ENCODE measurements at places on chromosomes 3 and 15.

DNA sequence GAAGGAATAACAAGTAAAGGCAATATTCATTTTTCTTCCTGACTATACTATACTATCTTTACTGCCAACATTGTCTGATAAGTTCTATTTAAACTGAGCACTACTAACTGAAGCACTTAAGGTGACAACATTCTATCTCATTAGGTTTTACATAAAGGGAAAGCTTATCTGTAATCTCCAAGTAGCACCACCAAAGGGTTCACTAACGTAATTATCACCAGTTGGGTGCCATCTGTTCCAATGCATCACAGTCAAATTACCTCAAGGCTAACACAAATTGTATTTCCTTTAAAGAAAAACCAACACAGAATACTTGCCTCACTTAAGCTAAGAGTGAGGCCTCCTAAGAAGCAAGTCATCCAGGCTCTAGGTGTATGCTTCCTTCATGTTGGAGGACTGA, 453.8 kb downstream of the RAP2B start:
- no peak for DNase-seq

DNA sequence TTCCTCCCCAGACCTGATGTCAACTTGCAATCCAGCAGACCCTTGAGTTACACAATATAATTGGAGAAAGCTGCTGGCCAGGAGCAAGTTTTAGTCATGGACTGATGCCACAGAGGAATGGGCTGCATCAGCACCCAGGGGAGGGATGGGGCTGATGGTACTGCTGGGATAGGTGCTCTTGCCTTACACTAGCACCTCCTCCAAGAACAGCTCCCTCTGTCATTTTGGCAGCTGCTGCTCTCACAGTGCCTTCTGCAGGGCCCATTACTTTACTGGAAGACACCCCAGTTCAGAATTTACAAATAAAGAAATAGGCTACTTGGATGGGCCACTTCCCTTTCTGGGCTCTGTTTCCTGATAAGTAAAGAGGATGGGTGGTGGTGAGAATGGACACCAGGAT, 85.3 kb upstream of the RORA start:
- DNase-seq: no peak

GRCh38 chr15:41022487-41023090, 69.3 kb downstream of the CHAC1 start:
- DNase-seq: peak; percentile 26

GRCh38 chr3:30553641-30554316, 52.6 kb upstream of the TGFBR2 start:
- no peak for DNase-seq

DNA sequence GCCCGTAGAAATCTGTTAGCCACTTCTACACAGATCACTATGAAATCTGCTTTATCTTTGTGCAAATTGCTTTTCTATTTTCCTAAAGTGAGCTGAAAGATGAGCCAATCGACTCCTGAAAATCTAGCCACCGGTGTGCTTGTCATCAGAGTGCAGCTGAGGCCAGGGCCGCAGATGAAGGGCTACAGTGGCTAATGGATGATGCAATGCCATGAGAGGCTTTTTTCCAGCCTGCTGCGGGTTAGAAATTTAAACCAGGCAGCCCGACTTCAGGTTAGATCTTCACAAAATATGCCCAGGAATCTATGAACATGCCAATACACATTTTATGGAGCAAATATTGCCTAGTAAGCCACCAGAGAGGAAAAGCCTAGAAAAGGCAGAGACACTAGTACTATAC, 948.2 kb upstream of the CFAP20DC start:
- no peak for DNase-seq

GRCh38 chr15:84823282-84823878, 6.2 kb downstream of the ALPK3 start:
- no peak for DNase-seq

GRCh38 chr3:189270248-189270832, 98.6 kb downstream of the TPRG1 start:
- DNase-seq: no peak

Data from CD4-positive, alpha-beta T cell treated with Interleukin-15 for 1 hour (primary cell).